Endothelial cell (in vitro differentiated cells): ENCODE measurements at places on chromosomes 12 and 14.
A peak's percentile ranks its signal among the peaks of the same experiment; 100 is the strongest.

- DNase-seq, result no peak
Observed at GRCh38 chr12:90745211-90745610, 209.8 kb downstream of the CCER1 start.

GRCh38 chr12:49366096-49366651 is 1.1 kb upstream of the SPATS2 start:
- no peak for DNase-seq

GRCh38 chr12:27818401-27818918 is 38.4 kb upstream of the MANSC4 start:
- DNase-seq, result no peak

DNA sequence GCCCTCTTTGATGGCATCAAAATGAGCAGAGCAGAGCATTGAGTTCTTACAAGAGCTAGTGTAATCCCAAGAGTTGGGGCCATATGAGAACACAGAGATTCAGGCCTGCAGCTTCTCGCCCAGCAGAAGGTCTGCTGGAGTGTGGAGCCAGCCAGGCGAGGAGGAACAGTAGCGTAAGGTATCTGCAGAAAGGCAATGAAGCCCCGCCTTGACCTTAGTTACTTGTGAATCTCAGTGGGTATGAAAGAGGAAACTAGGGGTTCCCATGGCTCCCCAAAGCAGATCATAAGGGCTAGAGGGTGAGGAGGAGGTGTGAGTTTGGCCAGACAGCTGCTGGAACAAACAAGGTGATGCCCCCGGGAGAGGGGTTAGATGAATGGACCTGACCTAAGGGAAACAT is 49.4 kb downstream of the SLC8A3 start:
- DNase-seq, result no peak

DNA sequence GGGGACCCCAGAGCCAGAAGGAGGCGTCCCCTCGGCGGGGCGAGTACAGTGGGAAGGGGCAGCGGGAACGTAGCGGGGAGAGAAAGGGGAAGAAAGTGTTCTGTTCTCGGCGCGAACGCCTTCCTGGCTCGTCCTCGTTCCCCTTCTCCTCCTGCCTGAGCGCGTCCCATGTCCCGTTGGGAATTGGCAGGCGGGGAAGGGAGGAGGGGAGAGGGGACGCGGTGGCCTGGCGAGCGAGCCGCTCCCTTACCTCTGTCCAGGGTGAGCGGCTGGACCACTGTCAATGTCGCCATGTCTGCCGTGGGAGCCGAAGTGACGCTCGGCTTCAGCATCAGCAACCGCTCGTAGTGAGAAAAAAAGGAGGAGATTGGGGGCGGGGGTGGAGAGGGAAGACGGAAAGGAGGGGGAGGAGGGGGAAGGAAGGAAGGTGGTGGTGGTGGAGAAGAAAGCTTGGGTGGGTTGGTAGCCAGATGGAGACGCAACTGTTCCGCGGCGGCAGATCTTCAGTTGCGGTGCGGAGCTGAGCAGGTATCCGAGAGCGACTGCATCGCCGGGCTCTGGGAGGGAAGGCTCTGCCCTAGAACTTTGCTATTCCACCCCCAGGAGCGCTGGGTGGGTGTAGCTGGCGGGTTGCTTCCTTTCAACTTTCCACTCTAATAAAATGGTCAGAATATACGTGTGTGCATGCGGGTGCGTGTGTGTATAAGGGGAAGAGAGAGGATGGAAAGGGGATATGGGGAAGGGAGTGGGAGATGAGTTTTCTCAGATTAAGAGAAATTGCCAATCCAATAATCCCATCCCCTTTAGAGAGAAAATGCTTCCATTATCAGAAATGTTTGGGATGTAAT is at the start of gene LIN7A:
Gene LIN7A, minus strand, starts transcription at position 544 of the 848 bp plus-strand sequence. Its CDS starts 212 bp downstream, at position 332.
- DNase-seq, result peak; percentile 45

DNA sequence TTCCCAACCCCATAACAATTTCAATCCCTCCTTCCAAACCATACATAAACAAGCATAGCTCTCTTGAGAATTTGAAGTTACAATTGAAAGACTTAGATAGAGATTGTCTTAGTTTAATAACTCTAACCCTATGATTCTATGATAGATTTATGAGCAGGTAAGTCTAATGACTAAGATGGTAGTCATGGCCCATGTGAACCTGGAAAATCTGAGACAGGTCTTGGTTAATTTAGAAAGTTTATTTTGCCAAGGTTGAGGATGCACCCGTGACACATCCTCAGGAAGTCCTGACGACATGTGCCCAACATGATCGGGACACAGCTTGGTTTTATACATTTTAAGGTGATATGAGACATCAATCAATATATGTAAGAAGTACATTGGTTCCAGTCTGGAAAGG is 248.8 kb downstream of the KCNH5 start:
- no peak for DNase-seq

GRCh38 chr14:31206536-31207286 is 882 bp downstream of the HECTD1 start:
- DNase-seq, result peak; percentile 50

DNA sequence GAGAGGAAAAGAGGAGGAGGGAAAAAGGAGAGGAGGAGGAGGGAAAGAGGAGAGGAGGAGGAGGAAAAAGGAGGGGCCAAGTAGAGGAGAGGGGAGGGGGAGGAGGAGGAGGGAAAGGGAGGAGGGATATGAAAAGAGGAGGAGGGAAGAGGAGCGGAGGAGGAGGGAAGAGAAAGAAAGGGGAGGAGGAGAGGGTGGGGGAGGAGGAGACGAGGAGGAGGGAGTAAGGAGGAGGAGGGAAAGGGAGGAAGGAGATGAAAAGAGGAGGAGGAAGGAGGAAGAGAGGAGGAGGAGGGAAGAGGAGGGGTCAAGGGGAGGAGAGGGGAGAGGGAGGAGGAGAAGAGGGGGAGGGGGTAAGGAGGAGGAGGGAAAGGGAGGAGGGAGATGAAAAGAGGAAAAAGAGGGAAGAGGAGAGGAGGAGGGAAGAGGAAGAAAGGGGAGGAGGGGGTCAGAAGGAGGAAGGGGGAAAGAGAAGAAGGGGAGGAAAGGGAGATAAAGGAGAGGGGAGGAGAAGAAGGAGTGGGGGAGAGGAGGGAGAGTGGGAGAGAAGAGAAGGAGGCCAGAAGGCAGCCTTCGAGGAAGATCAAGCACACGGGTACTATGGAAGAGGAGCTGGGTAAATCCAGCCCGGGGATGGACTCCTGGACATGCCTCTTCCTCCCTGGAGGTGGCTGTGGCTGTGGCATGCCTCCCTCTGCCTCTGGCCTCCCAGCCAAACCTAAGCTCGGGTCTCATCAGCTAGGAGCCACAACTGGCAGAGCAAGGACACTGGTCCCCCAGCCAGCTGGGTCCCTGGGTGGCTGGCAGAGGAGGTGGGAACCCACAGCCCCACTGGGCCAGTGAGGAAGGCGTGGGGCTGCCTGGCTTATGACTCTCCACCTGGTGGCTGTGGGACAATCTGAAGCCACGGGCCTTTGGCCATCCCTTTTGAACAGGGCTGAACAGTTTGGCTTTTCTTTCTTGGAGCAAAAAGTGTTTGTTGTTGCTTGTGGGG is 3.0 kb upstream of the CMKLR1 start:
- no peak for DNase-seq

GRCh38 chr12:4032924-4033615 is 159.9 kb upstream of the PARP11 start:
- DNase-seq, result no peak

GRCh38 chr14:26820138-26820537 is 222.3 kb upstream of the NOVA1 start:
- no peak for DNase-seq

GRCh38 chr12:89160716-89161123 is 191.6 kb downstream of the DUSP6 start:
- no peak for DNase-seq

GRCh38 chr12:103556890-103557627 is 30.0 kb upstream of the STAB2 start:
- no peak for DNase-seq

GRCh38 chr12:97537501-97537900 is 74.9 kb downstream of the RMST start:
- DNase-seq, result no peak

- DNase-seq, result no peak
Observed at GRCh38 chr12:90355711-90356355, 599.1 kb downstream of the CCER1 start.

DNA sequence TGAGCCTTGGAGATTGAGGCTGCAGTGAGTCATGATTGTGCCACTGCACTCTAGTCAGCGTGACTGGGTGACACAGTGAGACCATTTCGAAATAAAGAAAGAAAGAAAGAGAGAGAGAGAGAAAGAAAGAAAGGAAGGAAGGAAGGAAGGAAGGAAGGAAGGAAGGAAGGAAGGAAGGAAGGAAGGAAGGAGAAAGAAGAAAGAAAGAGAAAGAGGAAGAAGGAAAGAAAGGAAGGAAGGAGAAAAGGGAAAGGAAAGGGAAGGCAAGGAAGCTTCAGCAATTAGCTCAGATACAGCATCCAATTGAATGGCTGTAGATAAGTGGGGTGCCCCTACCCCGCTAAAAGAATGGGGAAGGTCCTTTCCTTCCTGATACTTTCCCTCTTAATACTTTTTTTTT is 9.5 kb upstream of the NAA30 start:
- no peak for DNase-seq

- peak; percentile 44 for DNase-seq
Observed at GRCh38 chr12:46300910-46301309, 32.1 kb upstream of the SLC38A1 start.

DNA sequence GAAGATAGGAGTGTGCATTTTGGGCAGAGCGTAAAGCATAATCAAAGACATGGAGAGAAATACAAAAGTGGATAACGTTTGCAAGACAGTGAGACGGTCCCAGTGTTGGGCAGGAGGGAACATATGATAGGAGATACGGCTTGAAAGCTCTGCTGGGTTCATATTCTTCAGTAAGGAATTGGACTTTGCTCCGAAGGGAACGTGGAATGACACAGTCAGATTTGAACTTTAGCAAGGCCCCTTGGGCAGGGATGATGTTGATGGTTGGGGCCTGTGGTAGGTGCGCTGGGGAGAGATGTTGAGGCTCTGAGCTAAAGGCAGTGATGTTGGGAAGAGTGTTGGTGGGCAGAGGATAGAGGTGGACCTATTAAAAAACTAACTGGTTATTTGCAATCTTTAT is 143.5 kb upstream of the TBX3 start:
- no peak for DNase-seq

- DNase-seq, result no peak
Observed at GRCh38 chr14:33239465-33239864, 300.8 kb downstream of the NPAS3 start.

- DNase-seq, result peak; percentile 29
Observed at GRCh38 chr12:121530600-121531355, 50.0 kb downstream of the KDM2B start.

DNA sequence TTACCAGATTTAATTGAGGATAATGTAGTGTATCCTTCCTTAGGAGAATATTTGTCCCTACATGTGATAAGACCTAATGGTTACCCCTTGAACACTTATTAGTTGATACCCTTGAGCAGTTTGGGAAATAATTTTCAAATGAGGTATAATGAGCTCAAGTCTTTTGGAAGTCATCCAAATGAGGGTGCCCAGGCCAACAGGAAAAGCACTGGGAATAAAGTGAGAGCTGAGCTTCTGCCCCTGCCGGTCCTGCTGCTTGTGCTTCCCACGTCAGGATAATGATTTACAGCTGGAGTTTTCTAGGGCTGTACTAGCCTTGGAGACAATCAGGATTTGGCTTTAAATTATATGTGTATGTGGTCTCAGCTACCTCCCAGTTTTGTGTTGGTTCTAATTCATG is 178.8 kb upstream of the FRMD6 start:
- no peak for DNase-seq

- no peak for DNase-seq
Observed at GRCh38 chr12:62264706-62265105, 4.5 kb downstream of the USP15 start.

- no peak for DNase-seq
Observed at GRCh38 chr12:47750229-47750798, 8.4 kb downstream of the RAPGEF3 start.

DNA sequence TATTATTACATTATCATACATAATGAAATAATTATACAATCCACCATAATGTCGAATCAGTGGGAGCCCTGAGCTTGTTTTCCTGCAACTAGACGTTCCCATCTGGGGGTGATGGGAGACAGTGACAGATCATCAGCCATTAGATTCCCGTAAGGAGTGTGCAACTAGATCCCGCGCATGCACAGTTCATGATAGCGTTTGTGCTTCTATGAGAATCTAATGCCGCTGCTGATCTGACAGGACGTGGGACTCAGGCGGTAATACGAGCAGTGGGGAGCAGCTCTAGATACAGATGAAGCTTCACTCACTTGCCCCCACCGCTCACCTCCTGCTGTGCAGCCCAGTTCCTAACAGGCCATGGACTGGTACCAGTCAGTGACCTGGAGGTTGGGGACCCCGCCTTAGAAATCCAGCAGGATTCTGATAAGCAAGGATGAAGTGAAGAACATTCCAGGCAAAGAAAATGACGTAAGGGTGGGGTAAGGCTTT is 204.6 kb downstream of the ETV6 start:
- DNase-seq, result no peak

- DNase-seq, result no peak
Observed at GRCh38 chr12:125453751-125454150, 388.5 kb downstream of the AACS start.

- DNase-seq, result no peak
Observed at GRCh38 chr14:61602733-61603077, 92.6 kb upstream of the HIF1A start.

DNA sequence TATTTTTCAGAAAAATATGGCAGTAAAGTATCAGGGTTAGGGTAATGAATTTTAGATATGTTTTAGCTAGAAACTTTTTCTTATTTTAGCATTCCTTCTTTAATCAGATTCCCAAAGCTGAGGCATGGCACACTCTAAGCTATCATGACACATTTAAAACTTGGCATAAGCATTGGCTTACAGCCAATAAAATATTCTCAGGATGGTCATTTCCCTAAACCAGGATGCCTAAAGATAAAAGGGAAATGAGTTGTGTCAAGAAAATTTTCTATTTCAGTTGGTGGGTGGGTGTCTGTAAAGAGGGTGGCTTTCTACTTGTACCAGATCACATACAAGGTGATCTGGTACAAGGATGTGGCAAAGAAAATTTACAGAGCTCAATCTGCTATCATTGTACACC is 47.8 kb downstream of the PEBP1 start:
- no peak for DNase-seq

DNA sequence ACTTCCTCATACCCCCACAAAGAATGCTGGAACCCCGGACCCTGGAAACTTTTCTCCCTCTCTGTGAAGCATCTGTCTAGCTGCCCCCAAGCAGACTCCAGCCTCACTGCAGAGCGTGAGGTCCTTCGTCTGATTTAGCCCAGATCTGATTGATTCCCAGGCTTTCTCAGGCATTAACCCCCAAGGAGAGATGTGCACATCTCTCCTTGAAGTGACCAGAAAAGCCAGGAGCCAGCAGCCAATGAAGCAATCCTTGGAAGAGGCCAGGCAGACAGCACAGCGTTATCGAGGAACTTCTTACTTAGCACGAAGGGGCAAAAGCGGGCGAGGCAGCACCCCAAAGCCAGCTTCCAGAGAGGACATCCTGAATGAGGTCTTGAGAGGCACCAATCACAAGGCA is 100.7 kb downstream of the ZFP36L1 start:
- no peak for DNase-seq

GRCh38 chr12:97398704-97399103 is 63.9 kb upstream of the RMST start:
- no peak for DNase-seq

- DNase-seq, result no peak
Observed at GRCh38 chr12:54471793-54472192, 1.6 kb downstream of the GTSF1 start.

- DNase-seq, result no peak
Observed at GRCh38 chr14:31549817-31550216, 11.4 kb upstream of the NUBPL start.

GRCh38 chr14:74945261-74945851 is 10.0 kb downstream of the PGF start:
- DNase-seq, result peak; percentile 81
